HEK293T (cell line): ENCODE measurements at places on chromosomes 5 and 9.

DNA sequence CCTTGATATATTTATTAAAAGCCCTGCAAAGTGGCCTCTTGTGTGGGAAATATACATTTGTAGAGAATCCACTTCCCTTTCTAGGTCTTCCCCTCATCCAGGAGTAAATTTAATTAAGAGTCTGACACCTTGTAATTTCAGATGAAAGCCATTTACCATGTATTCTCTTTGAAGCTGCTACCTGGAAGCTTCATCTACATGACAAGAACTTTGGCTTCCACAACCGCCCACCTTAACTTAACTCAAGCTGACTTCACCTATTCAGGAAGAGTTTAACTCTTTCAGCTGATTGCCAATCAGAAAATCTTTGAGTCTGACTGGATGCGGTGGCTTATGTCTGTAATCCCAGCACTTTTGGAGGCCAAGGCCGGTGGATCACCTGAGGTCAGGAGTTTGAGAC is 899.9 kb downstream of the TAF11L14 start:
- DNase-seq: no peak

DNA sequence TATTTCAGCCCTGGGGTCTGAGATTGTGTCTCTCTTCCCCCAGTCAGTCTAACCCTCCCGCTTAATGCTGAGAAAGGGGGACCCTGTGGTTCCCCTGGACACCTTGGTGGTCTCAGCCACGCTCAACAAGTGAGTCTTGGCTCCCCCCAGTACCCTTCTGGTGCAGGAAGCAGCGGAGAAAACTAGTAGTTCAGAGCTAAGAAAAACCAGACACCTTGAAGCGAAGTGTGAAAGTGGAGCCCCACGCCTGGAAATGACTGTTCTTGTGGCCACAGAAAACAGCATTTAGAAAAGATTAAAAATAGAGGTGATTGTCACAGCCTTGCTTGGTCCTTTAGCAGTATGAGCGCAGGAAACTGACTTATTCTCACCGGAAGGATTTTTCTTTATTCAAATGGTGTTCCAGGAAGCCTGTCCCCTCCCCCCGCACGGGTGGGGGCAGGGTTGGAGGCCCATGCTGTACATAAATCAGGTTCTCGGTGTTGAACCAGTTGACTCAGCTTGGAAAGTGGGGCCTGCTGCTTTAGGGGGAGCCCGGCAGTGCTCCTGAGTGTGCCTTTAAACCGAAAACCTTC is 8.1 kb downstream of the ARPC5L start:
- no peak for DNase-seq

DNA sequence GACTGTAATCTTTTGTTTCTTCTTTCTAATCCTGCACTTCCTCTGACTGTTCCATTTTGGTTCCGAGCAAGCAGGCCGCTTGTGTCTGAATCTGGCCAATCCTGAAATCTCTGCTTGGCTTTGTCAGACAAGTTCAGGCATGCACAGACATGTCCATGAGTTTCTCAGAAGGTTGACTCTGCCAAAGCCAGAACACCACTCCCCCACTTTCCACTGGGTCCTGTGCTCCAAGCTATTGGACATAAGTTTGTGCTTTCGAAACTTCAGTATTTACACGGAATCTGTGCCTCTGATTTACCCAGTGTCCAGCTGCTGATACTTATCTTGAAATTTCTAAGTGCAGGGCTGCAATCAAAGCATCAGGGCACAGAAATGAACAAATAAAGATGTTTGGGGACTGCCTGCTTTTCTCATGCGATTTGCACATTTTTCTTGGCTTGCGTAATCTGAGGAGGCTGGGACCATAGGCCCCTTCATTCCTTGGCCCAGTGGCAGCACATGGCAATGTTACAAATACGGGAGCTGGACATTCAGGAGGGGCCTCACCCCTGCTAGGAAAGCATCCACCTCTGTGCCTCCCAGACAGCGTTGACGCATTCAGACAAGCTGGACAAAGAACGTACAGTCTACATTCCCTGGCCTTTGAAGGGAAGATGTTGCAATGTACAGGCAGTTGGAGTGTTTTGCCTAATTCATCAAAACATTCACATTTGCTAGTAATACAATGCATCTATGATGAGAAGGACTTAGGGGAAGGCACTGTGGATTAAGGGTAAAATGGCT is 209.2 kb upstream of the PAPPA start:
- no peak for DNase-seq

DNA sequence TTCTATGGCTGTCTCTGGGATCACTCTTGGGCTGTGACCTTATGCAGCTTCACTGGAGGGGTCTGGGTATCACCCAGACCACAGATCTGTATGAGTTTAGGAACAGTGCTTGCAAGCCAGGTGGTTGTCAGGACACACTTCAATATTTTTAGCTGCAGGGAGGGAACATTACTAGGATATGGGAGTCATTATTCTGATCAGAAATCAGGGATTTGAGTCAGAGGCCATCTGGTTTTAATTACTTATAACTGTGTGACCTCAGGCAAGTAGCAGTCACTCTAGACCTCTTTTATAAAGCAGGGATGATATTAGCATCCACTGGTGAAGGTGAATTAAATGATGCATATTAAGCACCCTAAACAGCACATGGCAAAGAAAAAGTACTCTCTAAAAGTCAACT is 60.1 kb upstream of the NMUR2 start:
- no peak for DNase-seq

- DNase-seq: no peak
Observed at GRCh38 chr9:109258481-109259302, 62.2 kb downstream of the EPB41L4B start.

GRCh38 chr9:117787746-117788145 is 83.5 kb downstream of the TLR4 start:
- DNase-seq: no peak

DNA sequence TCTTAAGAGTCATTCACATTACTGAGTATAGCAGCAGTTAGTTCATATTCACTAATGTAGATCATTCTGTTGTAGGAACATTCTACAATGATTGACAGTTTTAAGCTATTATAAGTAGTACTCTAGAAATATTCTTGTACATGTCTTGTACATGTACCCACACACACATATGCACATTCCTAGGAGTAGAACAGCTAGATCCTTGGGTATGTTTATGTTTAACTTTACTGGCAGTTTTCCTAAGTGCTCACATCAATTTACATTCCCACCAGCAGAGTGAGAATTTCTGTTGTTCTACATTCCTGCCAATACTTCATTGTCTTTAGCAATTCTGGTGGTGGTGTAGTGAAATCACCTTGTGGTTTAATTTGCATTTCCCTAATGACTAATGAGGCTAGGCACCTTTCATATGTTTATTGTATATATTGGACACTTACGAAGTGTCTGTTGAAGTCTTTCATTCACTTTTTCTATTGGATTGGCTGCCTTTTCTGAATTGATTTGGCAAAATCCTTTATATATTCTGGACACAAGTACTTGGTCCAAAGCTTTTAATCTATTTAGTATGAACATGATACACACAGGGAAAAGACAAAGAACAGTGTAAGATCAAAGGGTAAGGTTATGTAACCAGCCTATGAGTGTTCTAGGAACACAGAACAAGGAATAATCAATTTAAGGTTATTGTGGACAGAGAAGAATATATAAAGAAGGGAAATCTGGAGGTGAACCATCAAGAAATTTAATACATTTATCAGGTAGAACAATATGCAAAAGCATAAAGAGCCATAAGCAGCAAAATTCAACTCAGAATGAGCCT is 95.6 kb downstream of the MLLT3 start:
- DNase-seq: no peak
